ENCODE measurements at places on chromosomes 1 and 21.
A peak's percentile ranks its signal among the peaks of the same experiment; 100 is the strongest.

- no peaks in the 10 kb centered on the region for H3K4me1 ChIP-seq
- no peaks in the 10 kb centered on the region for H3K36me3 ChIP-seq
- no peak overlapping the region for H3K4me3 ChIP-seq
- no peaks in the 10 kb centered on the region for H3K27me3 ChIP-seq
- no peak for DNase-seq
Measured at GRCh38 chr1:246679794-246680177, 44.4 kb upstream of the SCCPDH start.

DNA sequence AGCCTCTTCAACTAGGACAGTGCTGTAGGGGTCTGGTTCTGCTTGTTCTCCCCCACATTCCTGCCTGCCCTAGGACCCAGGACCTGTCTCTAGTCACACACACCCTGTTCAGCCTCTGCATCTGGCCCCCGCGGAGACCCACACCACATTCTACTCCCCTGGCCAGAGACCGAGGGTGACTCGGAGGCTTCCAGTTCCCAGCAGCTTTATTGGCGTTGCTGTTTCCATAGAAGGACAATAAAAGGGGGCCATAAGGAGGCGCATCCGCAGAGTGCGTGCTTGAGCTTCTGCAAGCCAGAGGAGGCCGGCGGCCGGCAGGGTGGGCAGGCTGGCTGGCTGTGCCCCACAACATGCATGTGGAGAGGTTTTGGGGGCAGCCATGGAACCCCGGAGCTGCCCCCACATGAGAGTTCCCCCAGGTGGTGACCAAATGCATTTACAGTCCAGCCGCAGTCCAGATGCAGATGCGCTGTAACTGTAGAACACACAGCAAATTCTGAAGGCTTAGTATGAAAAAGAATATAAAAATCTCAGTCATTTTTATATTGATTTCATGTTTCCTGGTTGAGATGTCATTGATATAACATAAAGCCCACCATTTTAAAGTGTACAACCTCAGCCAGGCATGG is 52.4 kb downstream of the PDE9A start:
- no peak for DNase-seq
- no peak overlapping the region for H3K27ac ChIP-seq
- no peaks in the 10 kb centered on the region for H3K4me1 ChIP-seq
- H3K27me3 ChIP-seq, result no peaks in the 10 kb centered on the region
- no peaks in the 10 kb centered on the region for H3K36me3 ChIP-seq

- no peak overlapping the region for H3K4me3 ChIP-seq
- no peaks in the 10 kb centered on the region for H3K36me3 ChIP-seq
- no peaks in the 10 kb centered on the region for H3K27me3 ChIP-seq
Measured at GRCh38 chr1:25118546-25118945, 113.8 kb downstream of the SYF2 start.

GRCh38 chr1:54989473-54989872 is 9.0 kb downstream of the TMEM61 start:
- H3K27me3 ChIP-seq, result peaks cover under 1% of the 10 kb centered on the region
- no peak overlapping the region for H3K4me3 ChIP-seq
- H3K27ac ChIP-seq, result no peak overlapping the region

DNA sequence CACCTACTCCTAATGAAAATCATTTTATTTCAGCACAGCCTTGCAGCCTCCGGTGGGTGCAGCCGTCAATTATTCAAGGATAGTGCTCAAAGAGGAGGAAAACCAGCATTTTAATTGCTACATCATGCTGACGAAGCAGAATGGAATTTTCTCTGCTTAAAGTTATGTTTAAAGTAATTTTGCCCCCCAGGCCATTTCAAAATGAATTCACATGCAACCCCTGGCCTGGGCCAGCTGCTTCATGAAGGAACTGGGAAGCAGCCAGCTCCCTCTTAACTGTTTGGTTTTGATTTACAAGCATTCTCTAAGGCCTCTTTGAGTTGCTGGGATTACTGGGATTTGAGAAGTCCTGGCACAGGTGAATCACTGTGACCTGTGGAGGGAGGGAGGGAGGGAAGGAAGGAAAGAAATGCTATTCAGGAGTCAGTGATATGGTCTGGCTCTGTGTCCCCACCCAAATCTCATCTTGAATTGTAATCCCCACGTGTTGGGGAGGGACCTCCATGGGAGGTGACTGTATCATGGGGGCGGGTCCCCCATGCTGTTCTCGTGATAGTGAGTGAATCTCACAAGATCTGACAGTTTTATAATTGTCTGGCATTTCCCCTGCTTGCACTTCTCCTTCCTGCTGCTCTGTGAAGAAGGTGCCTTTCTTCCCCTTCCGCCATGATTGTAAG is 66.0 kb downstream of the PGBD5 start:
- H3K36me3 ChIP-seq, result no peaks in the 10 kb centered on the region
- no peak overlapping the region for H3K4me3 ChIP-seq
- no peak overlapping the region for H3K27ac ChIP-seq
- H3K4me1 ChIP-seq, result no peaks in the 10 kb centered on the region
- no peaks in the 10 kb centered on the region for H3K27me3 ChIP-seq

DNA sequence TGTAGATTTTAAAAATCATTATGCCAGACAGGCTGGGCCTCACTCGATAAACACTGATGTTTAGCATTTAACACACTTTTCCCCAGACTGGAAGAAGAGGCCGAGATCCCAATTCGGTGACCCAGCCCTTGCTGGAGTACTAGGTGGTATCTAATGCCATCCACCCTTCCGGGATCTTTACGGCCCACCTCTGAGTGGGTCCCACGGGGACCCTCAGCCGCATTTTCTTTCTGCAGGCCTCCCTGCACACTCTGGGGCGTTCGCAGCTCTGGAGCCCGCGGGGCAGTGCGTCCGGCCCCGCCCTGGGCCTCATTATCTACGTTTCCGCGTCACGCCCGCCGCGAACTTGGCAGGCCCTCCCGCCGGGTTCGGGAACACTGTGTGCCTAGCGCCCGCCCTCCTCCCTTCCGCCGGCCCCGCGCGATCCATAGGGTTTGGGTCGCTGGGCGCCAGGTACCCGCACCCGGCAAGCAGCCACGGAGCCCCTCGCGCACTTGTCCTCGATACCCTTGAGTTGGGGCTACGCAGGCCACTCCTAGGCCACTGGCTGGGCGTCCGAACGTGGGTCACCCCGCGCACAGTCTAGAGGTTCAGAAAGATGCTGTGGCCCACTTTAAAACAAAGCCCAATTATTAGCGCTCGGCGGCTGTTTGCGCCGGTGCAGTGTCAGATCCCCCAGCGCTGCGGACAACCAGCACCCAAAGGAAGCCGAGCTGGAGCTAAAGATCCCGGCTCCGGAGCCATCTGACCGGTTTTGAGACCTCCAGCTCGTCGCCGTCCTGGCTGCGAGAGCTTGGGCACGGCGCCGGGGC is 950 bp upstream of the EVA1C start:
- no peaks in the 10 kb centered on the region for H3K27me3 ChIP-seq
- peaks cover 44% of the 10 kb centered on the region for H3K4me1 ChIP-seq
- H3K36me3 ChIP-seq, result peaks cover 5% of the 10 kb centered on the region
- peak; percentile 81 for DNase-seq
- H3K27ac ChIP-seq, result peak overlapping the region; percentile 68

DNA sequence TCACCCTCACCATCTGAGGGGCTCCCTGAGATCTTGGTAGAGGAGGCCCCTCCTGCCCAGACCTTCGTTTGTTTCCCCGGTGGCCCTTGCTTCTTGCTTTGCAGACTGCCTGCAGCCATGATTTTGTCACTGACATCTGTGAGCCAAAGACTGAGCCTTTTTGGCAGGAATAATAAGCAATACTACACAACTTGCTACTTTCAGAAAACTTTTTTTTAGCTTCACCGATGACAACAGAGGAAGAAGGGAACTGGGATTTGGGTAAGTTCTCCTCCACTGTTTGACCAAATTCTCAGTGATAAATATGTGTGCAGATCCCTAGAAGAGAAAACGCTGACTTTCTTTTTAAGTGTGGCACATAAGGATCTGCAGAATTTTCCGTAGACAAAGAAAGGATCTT is 11.7 kb upstream of the CD101 start:
- no peak for DNase-seq
- H3K36me3 ChIP-seq, result no peaks in the 10 kb centered on the region
- no peak overlapping the region for H3K4me3 ChIP-seq
- no peaks in the 10 kb centered on the region for H3K27me3 ChIP-seq
- H3K27ac ChIP-seq, result peak overlapping the region; percentile 53

DNA sequence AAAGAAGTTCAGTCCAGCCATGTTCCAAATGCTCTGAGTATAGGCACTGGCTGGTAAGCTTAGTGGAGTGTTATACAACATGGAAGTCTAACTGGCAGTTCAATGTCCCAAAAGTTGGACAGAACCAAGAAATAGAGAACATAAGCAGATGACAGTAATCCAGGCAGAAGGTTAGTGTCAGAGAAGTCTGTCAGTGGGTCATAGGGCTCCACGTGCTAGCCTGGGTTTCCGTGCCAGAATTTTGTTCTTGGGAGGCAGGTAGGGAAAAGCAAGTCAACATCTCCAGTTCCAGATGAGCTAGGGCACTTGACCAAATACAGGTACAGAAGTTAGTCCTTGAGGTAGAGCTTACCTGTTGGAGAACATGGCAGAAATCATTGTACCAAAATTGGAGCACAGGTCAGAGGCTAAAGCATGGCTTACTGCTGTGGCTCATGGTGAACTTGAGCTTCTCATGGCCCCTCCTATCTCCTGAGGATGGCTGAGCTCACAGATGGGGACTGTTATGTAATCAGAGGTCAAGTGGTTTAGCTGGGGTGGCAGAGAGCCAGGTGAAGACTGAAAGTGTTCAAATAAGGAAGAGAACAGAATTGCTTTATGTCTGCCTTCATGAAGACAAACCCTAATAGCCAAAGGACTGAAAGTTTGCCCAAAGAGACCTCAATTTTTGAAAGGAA is 170.8 kb downstream of the NFIA start:
- H3K27ac ChIP-seq, result no peak overlapping the region
- no peaks in the 10 kb centered on the region for H3K27me3 ChIP-seq
- no peaks in the 10 kb centered on the region for H3K4me1 ChIP-seq

- H3K27me3 ChIP-seq, result no peaks in the 10 kb centered on the region
- no peak overlapping the region for H3K4me3 ChIP-seq
- no peaks in the 10 kb centered on the region for H3K36me3 ChIP-seq
Measured at GRCh38 chr1:115160728-115161127, 71.4 kb upstream of the TSPAN2 start.

GRCh38 chr1:246591504-246591903 is 25.2 kb downstream of the CNST start:
- H3K36me3 ChIP-seq, result peaks cover 14% of the 10 kb centered on the region
- H3K4me3 ChIP-seq, result no peak overlapping the region
- no peak overlapping the region for H3K27ac ChIP-seq
- no peaks in the 10 kb centered on the region for H3K27me3 ChIP-seq
- no peak for DNase-seq

GRCh38 chr1:147246910-147247655 is 4.6 kb downstream of the CHD1L start:
- no peak for DNase-seq
- no peaks in the 10 kb centered on the region for H3K27me3 ChIP-seq
- H3K4me3 ChIP-seq, result no peak overlapping the region

All from SJSA1 (cell line).